C1 segment of cervical spinal cord (tissue), 14 donors: ENCODE measurements at places on chromosomes 7 and 10.
A peak's percentile ranks its signal among the peaks of the same experiment; 100 is the strongest.

DNA sequence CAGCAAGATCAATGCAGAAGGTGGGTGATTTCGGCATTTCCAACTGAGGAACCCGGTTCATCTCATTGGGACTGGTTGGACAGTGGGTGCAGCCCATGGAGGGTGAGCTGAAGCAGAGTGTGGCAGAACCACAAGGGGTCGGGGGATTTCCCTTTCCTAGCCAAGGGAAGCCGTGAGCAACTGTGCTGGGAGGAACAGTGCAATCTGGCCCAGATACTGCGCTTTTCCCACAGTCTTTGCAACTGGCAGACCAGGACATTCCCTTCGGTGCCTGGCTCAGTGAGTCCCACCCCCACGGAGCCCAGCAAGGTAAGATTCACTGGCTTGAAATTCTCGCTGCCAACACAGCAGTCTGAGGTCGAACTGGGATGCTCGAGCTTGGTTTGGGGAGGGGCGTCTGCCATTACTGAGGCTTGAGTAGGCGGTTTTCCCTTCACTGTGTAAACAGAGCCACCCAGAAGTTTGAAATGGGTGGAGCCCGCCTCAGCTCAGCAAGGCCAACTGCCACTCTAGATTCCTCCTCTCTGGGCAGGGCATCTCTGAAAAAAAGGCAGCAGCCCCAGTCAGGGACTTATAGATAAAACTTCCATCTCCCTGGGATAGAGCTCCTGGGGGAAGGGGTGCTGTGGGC lies 58.6 kb upstream of the SLC26A5 start:
- no peak for DNase-seq

DNA sequence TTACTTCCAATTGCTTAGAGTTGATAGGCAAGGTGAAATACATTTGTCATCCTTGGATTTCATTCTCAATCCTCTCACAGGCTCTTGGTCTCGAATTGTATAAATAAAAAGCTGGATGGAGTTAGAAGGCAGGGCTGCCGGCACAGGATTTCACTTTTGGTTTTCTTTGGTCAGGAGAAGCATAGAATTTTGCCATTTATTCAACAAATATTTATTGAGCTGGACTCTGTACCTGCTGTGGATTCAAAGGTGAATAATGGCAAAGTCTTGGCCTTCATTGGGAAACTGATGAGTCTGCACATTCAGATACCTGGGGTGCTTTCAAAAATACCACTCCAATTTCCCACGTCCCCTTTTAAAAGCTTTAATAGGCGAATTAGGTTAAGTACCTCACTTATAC lies 49.7 kb downstream of the PDK4 start:
- DNase-seq, result no peak

DNA sequence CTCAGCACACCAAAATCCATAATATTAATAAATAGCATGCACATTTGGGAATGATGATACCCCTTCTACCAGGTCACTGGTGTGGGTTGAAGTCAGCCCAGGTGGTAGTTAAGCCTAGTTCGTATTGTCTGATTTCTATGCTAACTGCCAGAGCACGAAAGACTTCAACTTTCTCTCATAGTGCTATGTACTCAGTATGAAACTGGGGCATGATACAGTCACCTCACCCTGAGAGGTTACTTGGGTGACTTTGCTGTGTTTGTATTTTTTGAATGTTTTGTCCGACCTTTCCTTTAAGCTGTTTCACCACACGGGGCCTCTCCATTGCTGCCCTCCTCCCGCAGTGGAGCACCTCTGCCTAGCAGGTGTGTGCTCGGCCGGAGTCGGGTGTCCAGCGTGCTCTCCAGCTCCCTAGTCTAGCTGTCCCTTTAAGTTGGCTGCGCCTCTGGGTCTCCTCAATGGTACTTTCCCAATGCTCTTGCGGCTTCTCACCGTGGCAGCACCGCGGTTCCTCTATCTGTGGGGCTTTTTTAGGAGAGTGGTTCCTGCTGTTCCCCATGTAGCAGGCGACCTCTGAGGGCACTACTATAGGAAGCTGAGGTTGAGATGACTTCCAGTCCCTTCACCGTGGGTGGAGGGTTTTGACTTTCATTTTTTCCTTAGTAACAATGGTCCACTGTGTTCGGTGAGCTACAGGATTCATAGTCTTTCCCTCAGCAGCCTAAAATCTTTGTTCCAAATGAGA lies 524.0 kb upstream of the PFKP start:
- DNase-seq, result no peak

DNA sequence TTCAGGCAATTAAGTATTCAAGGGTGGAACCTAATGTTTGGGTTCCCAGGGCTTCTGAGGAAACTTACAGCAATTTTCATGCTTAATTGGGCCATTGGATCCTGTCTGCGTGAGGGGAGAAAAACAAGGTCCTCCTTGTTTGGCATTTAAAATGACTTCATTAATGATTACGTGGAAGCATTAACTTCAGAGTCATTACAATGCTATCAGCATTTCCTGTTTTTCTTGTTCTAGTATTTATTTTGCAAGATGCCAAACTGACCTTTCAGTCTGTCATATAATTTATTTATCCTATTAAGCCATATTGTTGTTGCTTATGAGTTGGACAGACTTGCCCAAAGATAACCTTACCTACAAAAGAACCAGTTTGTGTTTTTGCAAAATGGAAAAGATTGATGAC lies 324.1 kb upstream of the LRRN3 start:
- DNase-seq, result no peak

GRCh38 chr7:122013065-122013464 lies 131.0 kb downstream of the AASS start:
- DNase-seq, result no peak

- no peak for DNase-seq
Observed at GRCh38 chr10:113161066-113161465, 211.0 kb downstream of the TCF7L2 start.

DNA sequence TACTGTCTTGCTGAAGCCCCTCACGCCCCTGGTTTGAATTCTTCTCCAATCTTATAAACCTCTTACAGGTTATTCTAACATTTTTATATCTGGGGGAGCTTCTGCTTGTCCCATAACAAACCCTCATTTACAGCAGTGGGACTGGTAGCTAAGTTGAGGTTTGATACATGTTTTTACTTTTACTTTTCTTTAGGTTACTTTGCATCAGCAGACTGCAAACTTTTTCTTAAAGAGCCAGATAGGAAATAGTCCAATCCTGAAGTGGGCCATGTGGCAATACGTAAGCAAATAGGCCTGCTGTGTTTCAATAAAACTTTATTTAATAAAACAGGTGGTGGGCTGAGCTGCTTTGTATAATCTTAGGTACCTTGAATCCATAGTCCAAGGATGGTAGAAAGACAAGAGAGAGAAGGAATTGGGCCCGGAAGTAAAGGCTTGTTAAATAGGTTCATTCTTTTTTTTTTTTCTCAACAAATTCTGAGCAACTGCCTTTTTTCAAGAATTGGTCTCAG lies 27.3 kb downstream of the RAB18 start:
- no peak for DNase-seq

DNA sequence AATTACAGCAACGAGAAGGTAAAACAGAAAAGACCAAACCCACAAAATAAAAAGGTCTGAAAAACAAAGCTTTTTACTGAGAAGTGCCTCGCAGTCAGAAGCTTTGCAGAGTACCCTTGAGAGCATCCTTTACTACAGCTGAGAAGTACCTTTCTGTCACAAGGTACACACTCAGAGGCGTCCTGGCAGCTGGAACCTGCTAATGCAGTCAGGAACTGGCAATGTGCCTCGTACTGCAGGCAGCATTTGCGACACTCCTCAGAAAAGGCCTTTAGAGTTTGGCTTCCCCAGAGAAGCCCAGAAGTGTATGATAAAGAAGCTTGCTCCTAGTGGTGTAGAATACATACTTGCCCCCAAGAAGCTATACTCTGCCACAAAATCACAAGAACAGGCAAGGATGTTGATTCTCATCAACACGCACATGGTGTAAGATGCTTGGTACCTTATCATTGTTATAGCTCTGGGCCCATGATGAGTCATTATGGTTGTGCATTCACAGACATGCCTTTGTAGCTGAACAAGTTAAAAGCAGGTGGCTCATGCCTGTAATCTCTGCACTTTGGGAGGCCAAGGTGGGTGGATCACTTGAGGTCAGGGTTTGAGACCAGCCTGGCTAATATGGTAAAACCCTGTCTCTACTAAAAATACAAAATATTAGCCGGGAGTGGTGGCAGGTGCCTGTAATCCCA lies 2.0 kb upstream of the GTPBP4 start:
- DNase-seq, result no peak

GRCh38 chr7:42097752-42098151 lies 139.3 kb downstream of the GLI3 start:
- no peak for DNase-seq

DNA sequence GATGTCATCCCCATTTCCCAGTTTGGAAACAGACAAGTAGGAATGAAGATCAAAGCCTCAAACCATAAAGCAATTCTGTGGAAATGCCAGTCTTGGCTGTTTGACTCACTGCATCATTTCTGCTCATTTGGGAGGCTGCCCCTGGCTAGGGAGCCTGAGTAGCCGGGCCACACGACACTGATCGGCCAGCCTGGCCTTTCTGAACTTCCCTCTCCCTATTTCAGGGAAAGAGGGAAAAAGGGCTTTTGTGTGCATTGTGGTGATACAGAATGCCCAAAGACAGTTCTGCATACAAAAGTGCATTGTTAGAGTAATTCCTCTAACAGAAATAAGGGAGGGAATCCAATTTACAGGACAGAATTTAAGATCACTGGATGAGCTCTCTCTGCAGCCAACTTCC lies 41.7 kb upstream of the OPALIN start:
- peak; percentile 25 for DNase-seq

DNA sequence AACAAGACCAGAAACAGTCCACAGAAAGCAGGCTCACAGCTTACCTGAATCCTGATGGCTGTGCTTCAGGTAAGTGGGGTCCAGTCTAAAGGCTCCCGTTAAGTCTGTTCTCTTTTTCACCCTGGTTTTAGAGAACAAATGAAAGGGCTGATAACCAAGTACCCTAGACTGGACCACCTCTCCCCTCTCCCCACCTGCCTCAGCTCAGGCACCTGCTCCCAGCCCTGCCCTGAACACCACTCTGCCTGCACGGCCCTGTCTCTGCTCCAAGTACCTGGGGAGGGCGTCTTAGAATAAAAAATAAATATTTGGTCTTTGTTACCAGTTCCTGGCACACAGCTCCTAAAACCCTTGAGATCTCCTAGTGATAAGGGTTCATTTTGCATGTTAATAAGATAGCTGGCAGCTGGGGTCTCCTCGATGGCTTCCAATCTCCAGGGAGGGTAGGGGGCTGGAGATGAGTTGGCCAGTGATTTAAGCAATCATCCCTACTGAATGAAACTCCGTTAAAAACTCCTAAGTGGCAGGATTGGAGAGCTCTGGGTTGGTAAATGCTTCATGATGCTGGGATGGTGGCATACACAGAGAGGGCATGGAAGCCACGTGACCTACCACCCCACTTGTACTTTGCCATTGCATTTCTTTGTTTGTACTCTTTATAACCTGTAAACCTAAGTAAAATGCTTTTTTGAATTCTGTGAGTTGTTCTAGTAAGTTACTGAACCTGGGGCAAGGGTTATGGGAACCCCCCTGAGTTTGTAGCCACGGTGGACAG lies 29.8 kb upstream of the FIGNL1 start:
- DNase-seq, result no peak

GRCh38 chr7:79664884-79665676 lies 211.6 kb upstream of the MAGI2 start:
- DNase-seq, result no peak

- no peak for DNase-seq
Observed at GRCh38 chr10:94076325-94076841, 82.7 kb downstream of the PLCE1 start.

DNA sequence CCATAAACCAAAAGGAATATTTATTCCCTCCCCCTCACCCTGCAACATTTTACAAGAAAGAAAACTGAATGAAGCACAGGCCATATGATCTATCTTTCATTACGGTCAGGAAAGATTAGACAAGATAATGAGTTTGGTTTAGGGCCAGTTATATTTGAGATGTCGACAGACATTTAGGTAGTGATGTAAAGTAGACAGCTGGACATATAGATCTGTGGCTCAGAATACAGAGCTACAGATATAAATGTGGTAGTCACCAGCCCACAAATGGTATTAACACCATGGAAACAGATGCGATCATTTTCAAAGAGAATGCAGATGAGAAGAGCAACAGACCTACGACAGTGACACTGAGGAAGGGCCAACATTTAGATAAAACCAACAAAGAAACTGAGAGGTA lies 142.5 kb downstream of the SRPK2 start:
- no peak for DNase-seq

- DNase-seq, result peak; percentile 79
Observed at GRCh38 chr10:125159486-125159931, 854 bp downstream of the CTBP2 start.

GRCh38 chr10:127161482-127161881 lies 34.9 kb downstream of the INSYN2A start:
- no peak for DNase-seq

- no peak for DNase-seq
Observed at GRCh38 chr7:92731335-92732063, 104.9 kb downstream of the CDK6 start.

GRCh38 chr7:157685430-157686284 lies 348.9 kb downstream of the DNAJB6 start:
- DNase-seq, result no peak

DNA sequence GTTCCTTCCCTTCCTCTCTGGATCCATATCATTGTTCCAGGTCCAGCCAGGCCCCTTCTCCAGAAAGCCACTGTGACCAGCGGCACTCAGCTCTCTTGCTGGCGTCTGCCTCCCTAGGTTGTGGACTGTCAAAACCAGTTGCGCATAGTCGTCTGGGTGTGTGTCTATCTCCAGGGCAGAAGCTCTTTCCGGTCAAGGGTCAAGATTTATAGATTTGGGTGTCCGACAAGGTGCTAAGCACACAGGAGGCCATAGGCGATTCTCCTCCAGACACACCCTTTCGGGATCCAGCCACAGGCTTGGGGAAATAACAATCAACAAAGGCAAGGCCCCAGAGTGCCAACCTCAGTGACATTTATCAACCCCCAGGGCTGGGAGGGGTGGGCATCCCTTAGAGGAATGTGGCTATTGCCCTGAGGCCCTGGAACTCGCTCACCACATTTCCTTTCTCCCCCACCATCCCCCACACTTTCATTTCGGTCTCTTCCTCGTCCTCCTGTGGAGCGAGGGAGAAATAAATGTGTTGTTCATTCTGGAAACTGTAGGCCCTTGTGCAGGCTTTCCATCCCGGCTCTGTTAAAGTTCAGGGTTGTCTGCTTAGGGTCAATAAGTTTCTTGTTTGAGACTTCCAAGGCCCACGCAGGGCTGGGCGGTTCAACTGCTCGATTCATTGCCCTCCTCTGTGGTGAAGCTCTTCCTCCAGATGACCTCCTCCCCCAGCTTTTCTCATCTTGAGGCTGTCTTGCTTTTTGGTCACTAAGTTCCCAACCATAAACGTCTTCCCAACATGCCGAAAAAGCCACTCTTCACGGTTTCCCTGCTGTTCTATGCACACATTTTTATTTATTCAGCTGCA lies 57.9 kb downstream of the AFAP1L2 start:
- no peak for DNase-seq

DNA sequence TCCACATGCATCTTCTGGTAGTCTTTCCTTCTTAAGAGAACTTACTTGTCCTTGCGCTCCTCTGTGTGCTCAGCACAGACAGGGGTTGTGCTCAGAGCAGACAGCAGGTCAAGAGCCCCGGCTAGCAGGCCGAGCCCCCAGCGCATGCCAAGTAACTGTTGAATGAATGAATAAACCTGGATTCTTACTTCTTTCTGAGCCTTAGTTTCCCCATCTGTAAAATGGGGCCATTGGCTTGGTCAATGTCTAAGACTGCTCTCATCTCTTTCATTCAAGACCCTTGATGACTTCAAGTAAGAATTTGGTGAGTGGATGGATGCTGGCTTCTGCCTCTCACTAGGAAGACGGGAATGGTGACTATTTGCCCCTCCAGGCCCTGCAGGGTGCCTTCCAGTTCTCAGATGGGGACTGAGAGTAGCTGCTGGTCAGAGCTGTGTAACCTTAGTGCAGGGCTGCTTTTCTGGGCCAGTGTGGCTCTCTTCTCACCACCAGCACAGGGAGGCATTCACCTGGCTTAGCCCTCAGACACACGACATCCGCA lies 78.1 kb downstream of the CDH23 start:
- no peak for DNase-seq
